MG63 (cell line): ENCODE measurements at places on chromosomes 6 and 20.
A peak's percentile ranks its signal among the peaks of the same experiment; 100 is the strongest.

- DNase-seq, result no peak
Observed at GRCh38 chr6:159101656-159102055, 56.9 kb upstream of the TAGAP start.

DNA sequence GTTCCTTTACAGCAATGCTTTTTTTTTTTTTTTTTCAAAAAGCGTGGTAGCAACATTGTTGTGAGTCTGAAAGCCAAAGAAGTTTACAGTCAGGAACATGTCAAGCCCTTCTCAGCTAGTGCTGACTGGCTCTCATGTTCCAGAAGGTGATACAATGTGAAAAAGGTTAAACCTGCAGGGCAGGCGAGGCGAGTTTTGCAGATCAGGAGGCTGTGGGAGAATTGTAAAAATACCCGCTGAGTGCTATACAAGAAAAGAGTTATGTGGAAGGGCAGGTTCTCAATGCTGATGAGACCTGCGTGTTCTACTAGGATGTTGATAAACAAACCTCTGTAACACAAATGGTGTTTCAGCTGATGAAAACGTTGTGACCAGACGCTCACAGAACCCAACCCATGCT, 30.9 kb upstream of the RPP40 start:
- DNase-seq, result no peak

DNA sequence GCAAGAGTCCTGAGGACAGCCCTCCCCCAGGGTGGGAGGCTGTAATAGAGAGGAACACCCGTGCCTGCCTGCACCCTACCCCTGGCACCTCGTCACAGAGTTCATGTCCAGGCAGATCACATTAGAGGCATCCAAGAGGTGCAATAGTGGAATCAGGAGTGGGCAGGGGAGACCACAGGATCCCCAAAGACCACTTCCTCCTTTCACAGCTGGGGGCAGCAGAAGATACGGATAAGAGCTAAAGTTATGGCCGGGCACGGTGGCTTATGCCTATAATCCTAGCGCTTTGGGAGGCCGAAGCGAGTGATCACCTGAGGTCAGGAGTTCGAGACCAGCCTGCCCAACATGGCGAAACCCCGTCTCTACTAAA, 1.5 kb upstream of the CAPN11 start:
- no peak for DNase-seq

GRCh38 chr6:128275681-128276080, 244.7 kb downstream of the PTPRK start:
- no peak for DNase-seq

- no peak for DNase-seq
Observed at GRCh38 chr20:40670253-40670652, 18.8 kb downstream of the MAFB start.

DNA sequence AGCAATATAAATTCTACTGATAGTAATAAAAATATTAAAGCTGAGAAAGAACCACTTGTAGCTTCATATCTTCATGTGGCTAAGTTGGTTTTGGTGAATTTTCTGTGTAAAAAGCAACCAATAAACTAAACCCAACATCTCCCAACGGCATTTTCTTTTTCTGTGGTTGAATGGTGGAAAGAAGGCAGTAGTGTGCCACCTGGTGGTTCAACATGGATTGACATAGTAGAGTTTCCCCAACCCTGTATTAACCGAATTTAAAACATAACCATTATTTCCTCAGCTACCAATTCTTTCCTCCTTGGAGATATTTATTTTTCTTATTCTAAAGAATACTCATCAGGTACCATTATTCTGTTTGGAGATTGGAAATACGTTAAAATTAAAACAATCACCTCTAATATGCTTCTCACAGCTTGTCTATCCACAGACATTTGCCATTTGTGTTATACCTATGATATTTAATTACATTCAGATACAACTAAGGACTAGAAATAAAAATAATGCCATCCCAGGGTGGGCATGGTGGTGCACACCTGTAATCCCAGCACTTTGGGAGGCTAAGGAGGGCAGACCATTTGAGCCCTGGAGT, 117.1 kb upstream of the EEF1E1 start:
- no peak for DNase-seq

DNA sequence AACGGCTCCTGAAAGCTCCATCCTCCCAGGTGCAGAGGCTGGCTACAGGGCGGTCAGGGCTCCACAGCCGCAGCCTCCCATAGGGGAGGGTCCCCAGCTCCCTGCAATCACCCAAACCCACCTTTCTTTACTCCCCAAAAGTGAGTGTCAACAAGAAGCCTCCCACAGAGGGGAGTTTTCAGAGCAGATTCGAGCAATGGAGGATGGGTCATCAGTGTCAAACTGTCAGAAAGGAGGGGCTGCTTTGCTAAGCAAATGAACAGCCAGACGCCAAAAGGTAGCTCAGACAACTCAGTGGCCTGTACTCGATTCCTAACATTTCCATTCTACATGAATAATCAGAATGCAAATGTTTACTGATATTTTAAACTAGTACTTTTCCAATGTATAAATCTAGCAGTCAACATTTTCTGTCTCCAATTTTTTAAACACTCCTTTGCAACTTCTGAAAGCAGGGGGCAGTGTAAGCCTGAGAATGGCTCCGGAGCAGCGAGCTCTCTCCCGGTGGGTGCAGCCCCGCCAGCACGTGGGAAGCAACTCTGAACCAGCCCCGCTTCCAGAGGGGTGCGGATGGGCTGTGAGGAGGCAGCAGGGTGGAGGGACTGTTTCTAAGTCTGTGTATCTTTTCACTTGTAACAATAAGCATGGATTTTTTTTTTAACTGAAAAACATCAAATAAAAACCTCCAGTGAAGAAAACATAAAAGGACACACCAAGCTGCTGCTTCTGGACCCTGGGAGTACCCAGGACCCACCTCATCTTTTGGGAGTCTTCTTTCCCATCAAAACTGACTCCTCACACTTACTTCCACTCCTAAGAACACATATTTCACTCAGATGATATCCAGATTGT, 54.9 kb downstream of the TAF4 start:
- peak; percentile 51 for DNase-seq

- DNase-seq, result no peak
Observed at GRCh38 chr6:24226541-24226940, 100.5 kb downstream of the NRSN1 start.

DNA sequence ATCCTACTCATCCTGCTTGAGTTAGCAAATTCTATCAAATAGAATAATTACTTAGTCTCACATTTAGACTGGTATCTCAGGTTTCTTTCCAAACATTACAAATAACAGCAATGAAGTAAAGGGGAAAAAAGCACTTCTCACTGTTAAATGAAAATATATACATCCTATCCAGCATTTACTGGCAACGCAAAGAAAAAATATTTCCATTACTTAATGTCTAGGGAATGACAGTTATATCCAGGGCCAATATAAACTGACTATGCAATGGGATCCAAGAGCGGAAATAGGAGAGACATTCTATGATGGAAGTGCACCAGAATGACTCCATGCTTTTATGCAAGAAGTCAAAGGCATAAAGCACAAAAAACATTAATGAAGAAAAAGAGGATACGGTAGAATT, 60.3 kb downstream of the ME1 start:
- no peak for DNase-seq

DNA sequence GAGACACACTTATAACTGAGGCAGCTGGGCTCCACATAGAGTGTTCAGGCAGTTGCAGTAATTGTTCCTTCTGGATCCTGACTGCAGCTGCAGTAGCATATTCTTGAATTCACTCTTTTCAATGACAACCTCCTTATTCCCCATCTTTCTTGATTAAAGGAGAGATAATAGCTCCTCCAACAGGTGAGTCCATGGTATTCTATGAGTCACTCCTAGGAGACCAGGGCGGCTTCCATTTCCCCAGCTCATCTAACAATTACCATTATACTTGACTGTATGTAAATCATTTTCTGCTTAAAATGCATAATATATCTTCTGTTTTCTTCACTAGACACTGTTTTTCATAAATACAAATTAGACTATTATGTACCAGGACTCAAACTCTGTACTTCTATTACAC, 62.4 kb downstream of the TENT5A start:
- no peak for DNase-seq

DNA sequence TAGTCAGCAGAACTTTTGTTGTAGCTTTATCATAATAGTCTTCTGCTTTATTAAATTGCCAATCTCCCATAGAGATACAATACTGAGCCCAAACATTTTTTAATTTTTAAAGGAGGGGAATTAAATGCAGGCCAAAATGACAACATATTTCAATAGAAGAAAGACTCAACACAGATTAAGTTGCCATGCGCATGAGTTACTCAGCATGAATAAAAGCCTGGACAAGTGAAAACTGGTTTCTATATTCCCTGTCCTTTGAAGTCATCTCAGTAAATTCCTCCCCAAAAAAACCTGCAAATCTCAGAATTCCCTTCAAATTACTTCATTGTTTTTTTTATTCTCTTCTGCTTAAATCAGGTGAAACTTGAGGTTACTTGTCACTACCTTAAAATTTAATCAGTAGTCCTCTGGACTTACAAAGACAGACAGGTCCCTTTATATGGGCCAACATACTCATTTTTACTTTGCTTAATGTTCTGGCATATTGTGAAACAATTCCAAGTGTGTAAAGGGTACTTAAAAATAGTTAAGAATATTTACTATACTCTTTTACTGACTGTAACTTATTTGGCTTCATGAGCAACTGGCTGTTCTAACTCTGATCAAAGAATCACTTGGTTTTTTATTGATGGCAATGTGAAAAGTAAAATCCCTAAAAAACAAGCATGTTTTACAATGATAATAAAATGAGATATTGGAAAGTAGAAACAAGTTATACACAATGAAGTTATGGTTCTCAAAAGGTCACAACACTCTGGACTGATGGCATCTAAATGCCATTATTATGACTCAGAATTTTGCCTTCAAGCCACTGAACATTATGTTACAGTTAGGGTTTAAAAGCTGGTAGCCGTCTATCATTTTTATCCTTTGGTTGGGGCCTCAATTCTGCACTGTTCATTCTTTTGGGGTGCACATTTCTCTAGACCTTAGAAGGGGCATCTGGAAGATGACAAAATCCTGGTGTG, 49.9 kb upstream of the COL21A1 start:
- no peak for DNase-seq

DNA sequence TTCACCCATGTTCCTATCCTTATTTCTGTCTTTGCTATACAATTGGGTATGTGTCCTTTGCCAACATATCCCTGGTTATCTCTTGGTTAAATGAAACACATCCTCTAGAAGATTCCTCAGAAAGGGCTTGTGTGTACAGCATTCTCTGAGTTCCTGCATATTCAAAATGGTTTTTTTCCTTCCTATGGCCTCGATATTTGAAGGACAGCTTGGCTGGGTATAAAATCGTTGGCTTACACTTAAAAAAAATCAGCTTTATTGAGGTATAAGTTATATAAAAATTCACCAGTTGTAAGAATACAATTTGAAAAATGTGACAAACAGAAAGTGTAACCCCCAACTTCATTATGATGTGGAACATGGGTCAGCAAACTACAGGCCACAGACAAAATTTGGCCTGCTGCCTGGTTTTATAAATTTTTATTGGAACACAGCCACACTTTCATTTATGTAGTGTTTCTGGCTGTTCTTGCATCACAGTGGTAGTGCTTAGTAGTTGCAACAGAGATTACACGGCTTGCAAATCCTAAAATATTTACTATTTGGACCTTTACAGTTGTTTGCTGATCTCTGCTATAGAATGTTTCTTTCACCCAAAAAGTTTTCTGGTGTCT, 16.7 kb downstream of the PCMT1 start:
- DNase-seq, result no peak

DNA sequence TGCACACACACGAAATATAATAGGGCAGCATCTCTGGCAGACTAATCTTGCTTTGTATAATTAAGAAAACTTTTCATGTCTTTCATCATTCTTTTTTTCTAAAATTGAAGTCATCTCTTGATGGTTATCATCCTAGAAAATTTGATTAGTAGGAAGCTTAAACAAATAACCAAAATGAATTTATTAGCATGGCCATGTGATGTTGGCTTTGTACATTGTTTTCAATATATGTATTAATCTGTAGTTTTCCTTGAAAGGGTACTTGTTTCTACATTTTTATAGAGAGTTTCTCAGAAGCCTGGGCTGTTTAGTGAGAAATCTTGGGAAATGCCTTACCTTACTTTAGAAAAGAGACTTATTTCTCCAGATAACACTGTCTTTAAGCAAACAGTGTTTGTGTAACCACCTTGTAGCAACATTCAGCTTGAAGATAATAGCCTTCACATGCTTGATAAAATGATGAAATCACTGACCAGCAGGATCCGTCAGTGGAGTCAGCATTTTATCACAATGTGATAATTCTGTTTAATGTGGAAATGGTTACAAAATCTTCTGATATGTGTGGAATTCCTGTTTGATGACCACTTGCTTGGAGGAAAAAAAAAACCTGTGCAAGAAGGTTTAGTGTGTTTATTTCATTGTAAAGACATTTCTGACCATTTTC, 147.8 kb downstream of the MACROD2 start:
- DNase-seq, result no peak

DNA sequence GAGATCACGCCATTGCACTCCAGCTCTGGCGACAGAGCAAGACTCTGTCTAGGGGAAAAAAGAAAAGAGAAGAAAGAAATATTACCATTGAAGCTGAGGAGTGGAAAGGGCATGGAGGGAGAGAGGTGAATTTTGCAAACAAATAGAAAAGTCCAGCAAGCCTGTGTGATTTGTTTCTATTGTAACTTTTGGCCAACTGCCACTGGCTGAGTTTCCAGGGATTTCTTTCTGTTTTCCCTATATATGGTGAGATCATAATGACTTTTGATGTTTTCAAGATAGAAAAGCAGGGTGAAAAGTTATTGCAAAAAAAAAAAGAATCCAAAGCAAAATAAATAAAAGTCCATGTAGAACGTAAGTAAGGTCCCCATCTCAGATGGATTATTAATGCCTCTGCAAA, 184.2 kb upstream of the RALGAPA2 start:
- DNase-seq, result no peak

DNA sequence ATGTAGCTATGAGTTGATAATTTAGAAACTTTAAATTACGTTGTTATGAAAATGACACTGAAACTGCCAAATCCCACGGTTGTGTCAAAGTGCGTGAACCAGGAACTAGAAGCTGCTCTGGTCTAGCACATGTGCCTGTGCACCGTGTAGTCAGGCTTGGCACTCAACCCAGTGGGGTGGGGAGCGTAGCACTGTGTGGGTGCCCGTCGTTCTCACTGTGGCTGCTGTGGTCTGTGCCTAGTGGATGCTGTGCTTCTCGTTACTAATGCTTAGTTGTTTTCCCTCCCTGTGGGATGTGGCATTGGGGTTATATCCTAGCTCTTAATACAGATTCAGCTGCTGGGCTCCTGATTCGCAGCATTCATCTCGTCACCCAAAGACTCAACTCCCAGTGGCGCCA, 46.2 kb upstream of the ADIG start:
- DNase-seq, result no peak

- DNase-seq, result no peak
Observed at GRCh38 chr6:7762760-7763159, 36.9 kb downstream of the BMP6 start.

GRCh38 chr6:122872311-122872710, 83.3 kb downstream of the SMPDL3A start:
- no peak for DNase-seq

DNA sequence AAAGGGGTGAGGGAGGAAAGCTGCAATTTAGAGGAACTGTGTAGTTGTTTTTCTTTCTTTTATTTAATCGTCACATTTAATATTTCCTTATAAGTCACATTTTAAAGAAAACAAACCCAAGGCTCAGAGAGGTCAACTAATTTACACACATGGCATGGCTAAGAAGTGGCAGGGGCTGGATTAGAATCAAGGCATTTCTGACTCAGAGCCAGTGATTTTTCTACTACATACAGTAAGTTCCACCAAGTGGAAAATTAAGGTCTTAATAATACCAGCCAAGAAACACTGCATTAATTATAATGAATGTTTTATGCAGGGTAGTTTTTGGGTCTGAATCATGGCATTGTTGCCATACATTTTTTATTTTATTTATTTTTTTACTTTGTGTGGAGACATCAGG, 607.7 kb upstream of the CITED2 start:
- DNase-seq, result peak; percentile 41

- peak; percentile 48 for DNase-seq
Observed at GRCh38 chr20:45629496-45630100, at the start of gene WFDC10A. WFDC10A (plus strand) TSS chr20:45629739; CDS start chr20:45629814, 75 bp downstream.
